ENCODE measurements at places on chromosomes 3 and 15.

- no peak for DNase-seq
Measured at GRCh38 chr15:73239564-73240215, 129.1 kb downstream of the HCN4 start.

- no peak for DNase-seq
Measured at GRCh38 chr3:119608405-119609000, 10.8 kb downstream of the PLA1A start.

GRCh38 chr3:5583920-5584319 is 396.4 kb downstream of the EDEM1 start:
- DNase-seq = no peak

DNA sequence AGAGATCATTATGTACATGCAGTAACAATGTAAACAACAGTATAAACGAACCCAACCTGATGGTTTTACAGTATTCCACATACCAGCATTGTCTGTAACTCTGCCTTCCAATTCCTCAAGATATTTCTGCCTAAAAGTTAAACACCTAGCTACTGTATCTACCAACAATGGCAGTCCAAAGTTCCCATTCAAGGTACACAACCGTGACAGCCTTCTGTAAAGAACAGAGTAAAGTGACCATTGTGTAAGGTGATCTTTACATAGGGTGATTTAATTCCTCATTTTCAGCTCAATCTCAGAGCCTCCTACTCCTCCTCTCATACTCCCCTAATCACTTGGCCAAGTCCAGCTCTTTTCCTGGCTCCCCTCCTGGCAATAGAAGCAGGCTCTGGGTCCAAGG is 10.4 kb downstream of the SECISBP2L start:
- DNase-seq = no peak

- no peak for DNase-seq
Measured at GRCh38 chr3:190865828-190866227, 3.3 kb upstream of the GMNC start.

DNA sequence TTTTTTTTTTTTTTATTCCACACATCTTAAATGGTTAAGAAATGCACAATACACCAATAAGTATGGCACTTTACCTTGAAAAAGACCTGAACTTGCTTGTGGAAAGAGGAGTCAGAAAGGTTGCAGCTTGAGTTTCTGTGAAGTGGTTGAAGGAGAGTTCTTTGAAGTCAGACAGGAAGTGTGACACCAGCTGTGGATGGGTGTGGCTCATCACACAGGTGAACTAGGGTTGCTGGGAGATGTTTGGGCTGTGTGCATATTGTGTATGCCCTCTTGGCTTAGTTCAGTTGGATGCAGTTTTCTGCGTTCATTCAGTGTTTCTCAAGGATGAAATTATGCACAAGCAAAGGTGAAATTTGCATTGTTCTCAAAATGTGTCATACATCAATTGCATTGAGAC is 6.3 kb downstream of the AEN start:
- DNase-seq = no peak

- no peak for DNase-seq
Measured at GRCh38 chr3:101189796-101190195, 130.6 kb downstream of the IMPG2 start.

GRCh38 chr15:91515188-91515754 is 338.2 kb upstream of the SLCO3A1 start:
- no peak for DNase-seq

DNA sequence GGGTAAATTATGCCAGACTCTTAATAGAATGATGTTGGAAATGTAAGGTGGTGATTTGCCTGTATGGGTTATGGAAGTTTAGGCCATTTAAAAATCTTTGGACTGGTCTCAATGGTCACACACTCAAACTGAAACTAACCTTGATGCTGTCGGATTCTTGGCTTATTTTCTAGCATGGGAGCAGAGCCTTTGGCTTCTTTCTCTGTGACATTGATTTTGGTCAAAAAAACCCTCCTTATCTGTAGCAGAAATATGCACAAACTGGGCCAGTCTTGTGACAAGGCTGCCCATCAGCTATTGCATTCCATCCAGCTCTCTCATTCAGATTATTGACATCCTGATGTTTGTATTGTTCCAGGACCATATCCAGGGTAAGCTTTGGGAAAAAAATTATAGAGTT is 35.9 kb downstream of the ARPP21 start:
- DNase-seq = no peak

Data from stimulated activated CD4-positive, alpha-beta T cell treated with anti-CD3 and anti-CD28 coated beads, Interleukin-1b, Interleukin-23, amount 100 ng/mL, for 1 hour (primary cell).